ENCODE measurements at places on chromosomes 5 and 9. TPM values are rescaled to one million over a fixed set of nuclear protein-coding genes. Genes with fewer than 3 reads are reported as not detected.
A peak's percentile ranks its signal among the peaks of the same experiment; 100 is the strongest.

DNA sequence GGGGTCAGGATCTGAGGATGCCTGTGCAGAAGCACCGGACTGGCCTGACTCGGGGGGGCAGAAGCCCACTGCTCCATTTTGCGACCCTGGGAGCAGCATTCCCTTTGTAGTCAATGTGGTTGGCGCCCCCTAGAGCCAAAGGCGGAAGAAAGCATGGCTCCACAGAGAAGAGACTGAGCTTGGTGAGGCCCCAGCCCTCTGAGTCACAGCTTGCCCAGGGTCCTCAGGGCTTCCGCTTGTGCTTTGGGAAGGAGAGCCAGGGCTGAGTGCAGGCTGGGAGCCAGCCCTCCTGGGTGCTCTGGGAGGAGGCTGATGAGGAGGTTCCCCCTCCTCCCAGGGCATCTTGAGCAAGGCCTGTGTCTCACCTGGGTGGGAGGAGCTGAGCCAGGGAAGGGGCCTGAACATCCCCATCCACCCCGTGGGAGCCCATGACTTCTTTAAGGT, 5.5 kb upstream of the AQP3 start:
- peak; percentile 85 for DNase-seq
- H3K4me3 ChIP-seq: no peak overlapping the region
- peaks cover 12% of the 10 kb centered on the region for H3K4me1 ChIP-seq
- no peak overlapping the region for H3K27ac ChIP-seq
- H3K36me3 ChIP-seq: no peaks in the 10 kb centered on the region

GRCh38 chr9:72904267-72905093, 48.4 kb downstream of the ALDH1A1 start:
- H3K36me3 ChIP-seq: peaks cover 39% of the 10 kb centered on the region
- no peak for DNase-seq
- H3K4me1 ChIP-seq: no peaks in the 10 kb centered on the region
- H3K27me3 ChIP-seq: no peaks in the 10 kb centered on the region
- no peak overlapping the region for H3K4me3 ChIP-seq

DNA sequence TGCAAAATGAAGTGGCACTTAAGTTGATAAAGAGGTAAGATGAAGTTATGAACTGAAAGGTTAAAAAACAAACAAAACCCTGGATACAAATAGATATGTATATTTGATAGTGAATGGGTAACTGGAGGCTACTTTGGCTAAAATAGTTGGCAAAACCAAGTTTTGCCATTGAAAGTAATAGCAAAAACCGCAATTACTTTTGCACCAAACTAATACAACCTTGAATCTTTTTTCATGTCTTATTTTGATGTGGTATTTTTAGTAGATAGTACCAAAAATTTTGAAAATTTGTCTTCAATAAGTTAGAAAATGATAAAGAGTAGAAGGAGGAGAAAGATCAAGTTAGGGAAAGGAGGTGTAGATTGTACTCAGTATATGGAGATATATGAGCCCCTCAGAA, 47.9 kb upstream of the PLCXD3 start:
- H3K36me3 ChIP-seq: no peaks in the 10 kb centered on the region
- no peaks in the 10 kb centered on the region for H3K4me1 ChIP-seq
- H3K27me3 ChIP-seq: no peaks in the 10 kb centered on the region
- no peak overlapping the region for H3K4me3 ChIP-seq
- DNase-seq: no peak

DNA sequence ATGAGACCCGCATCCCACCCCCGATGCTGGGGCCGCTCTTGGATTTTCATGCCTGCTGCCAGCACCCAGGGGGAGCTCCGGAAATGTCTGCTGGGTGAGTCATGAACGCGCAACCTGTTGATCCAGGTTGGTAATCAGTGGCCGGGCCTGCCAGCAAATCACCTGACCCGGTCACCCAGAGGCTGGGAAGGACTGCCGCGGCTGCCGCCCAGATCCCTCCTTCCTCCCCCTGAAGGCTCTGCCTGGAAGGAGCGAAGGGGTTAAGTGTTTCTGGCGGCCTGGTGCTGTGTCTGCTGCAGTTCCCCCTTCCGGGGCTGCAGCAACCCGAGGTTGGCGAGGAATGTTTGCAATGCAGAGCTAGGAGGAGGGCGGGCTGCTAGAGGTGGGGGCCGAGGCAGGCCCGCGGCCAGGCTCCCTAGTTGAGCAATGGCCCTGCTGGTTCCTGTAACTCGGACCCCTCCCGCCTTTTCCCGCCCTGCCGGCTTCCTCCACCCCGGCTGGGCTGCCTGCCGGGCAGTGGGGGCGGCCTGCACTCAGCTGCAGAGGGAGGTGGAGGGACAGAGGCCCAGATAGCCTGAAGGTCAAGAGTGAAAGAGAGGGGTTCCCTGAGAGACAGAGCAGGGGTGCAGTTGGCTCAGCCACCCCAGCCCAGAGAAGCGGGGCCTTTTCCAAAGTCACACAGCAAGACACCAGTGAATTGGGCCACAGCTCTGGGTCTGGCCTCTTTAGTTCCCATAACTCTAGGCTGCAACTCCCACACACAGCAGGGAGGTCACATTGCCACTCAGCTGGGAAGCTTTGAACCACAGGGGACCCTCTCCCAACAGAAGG, 156.3 kb upstream of the IER5L start:
- peaks cover 66% of the 10 kb centered on the region for H3K4me1 ChIP-seq
- peak overlapping the region; percentile 89 for H3K27ac ChIP-seq
- DNase-seq: peak; percentile 95
- H3K27me3 ChIP-seq: no peaks in the 10 kb centered on the region
- no peaks in the 10 kb centered on the region for H3K36me3 ChIP-seq

GRCh38 chr5:164013077-164013670, 507.8 kb downstream of the MAT2B start:
- no peaks in the 10 kb centered on the region for H3K27me3 ChIP-seq
- DNase-seq: peak; percentile 90
- no peaks in the 10 kb centered on the region for H3K36me3 ChIP-seq
- H3K27ac ChIP-seq: no peak overlapping the region
- no peaks in the 10 kb centered on the region for H3K4me1 ChIP-seq

GRCh38 chr5:173329491-173330337, 1.5 kb upstream of the STC2 start:
- peaks cover 81% of the 10 kb centered on the region for H3K27me3 ChIP-seq
- H3K4me3 ChIP-seq: peak overlapping the region; percentile 50
- no peaks in the 10 kb centered on the region for H3K36me3 ChIP-seq
- peak; percentile 60 for DNase-seq
- no peak overlapping the region for H3K27ac ChIP-seq

GRCh38 chr5:65264420-65264819, 217.3 kb downstream of the ADAMTS6 start:
- H3K36me3 ChIP-seq: no peaks in the 10 kb centered on the region
- no peaks in the 10 kb centered on the region for H3K27me3 ChIP-seq
- H3K4me1 ChIP-seq: no peaks in the 10 kb centered on the region
- no peak overlapping the region for H3K4me3 ChIP-seq
- H3K27ac ChIP-seq: no peak overlapping the region

- no peak overlapping the region for H3K27ac ChIP-seq
- no peak overlapping the region for H3K4me3 ChIP-seq
- no peak for DNase-seq
- H3K4me1 ChIP-seq: no peaks in the 10 kb centered on the region
These were observed 91.3 kb downstream of the CAMSAP1 start for GRCh38 chr9:135815830-135816650.

DNA sequence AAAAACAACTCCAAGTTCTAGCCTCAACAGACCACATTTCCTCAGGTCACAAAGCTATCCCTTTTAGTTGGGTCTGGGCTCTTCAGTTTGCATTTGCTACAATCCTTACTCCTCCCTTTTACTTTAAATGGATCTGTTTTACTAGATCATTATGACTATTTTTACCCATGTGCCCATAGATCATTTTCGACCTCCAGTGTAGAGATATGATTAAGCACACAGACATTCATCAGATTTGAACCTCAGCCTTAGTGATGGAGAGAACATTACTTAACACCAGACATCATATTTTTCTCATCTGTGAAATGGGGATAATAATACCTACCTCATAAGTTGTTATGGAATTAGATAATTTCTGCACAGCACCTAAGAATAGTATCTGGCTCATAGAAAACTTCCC, 141.9 kb downstream of the NPR3 start:
- no peak overlapping the region for H3K4me3 ChIP-seq
- DNase-seq: no peak
- H3K27me3 ChIP-seq: no peaks in the 10 kb centered on the region
- H3K4me1 ChIP-seq: no peaks in the 10 kb centered on the region
- no peaks in the 10 kb centered on the region for H3K36me3 ChIP-seq

DNA sequence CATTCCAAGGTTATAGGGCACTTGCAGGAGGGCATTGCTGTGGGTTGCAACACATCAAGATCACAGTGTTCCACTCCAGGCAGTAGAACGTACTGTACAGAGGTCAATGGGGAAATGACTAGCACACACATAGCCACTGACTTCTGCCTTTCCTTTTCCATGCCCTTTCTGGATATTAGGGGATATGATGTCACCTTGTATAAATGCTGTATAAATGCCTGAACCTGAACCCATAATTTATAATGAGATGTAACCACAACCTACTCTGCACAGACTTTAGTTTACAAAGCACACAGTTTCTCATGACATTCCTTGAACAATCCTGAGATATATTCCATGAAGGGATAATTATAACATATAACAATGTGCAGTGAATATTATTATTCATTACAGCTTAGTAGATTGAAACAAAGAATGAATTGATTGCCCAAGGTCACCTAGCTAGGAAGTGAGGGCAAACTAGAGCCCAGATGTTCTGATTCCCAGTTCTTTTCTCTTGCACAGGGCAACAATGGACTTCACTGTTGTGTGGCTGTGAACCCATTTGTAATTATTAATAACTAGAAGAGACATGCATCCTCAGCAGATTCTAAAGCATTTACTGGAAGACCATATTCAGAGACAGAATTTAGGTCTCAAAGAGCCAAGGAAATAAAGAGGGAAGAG, 5.6 kb upstream of the ABLIM3 start:
- H3K27ac ChIP-seq: no peak overlapping the region
- no peak for DNase-seq
- no peaks in the 10 kb centered on the region for H3K27me3 ChIP-seq

GRCh38 chr9:129962889-129963703, 79.9 kb downstream of the FNBP1 start:
- peak overlapping the region; percentile 89 for H3K27ac ChIP-seq
- H3K36me3 ChIP-seq: peaks cover 21% of the 10 kb centered on the region
- DNase-seq: peak; percentile 55
- H3K27me3 ChIP-seq: no peaks in the 10 kb centered on the region

DNA sequence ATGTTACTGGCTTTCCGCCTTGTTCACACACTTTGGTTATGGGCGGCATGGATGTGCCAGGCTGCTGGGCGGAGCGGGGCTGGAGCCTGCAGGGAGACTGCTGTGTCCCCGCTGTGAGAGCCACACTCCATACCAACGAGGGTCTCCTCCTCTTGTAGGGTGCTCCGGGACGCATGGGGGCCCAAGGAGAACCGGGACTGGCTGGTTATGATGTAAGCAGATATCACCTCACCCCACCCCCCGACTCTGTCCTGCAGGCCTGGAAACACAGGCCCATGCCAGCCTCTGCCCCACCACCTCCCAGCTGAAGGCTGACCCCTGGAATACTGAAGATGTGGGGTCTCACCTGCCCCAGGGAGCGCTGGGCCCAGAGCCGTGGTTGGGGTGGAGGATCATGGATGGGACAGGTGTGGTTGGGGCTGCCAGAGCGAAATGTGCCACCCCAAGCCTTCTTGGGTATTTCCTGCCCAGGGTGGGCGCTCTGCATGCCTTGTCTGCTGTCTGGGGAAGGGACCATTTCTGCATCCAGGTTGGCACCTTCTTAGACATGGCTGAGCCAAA, 39.3 kb upstream of the ORM1 start:
- H3K27me3 ChIP-seq: no peaks in the 10 kb centered on the region
- no peak for DNase-seq
- no peaks in the 10 kb centered on the region for H3K4me1 ChIP-seq
- H3K36me3 ChIP-seq: peaks cover 7% of the 10 kb centered on the region
- H3K27ac ChIP-seq: no peak overlapping the region
- no peak overlapping the region for H3K4me3 ChIP-seq

DNA sequence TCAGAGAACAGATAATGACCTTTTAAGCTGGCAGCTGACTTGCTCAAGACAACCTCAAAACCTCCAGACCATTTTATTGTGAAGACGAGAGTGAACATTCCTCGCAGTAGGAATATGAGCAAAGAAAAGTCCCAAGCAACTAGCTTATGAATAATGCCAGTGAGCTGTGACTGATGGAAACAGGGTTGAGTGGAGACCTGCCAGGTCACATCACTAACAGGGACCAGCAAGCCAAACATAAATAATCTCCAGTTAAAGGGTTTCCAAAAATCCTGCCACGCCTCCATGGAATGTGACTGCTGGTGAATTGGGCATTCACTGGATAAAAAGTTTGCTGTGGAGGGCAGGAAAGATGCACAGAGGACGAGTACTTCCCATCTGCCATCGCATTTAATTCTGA, 185.4 kb downstream of the CRB2 start:
- no peaks in the 10 kb centered on the region for H3K4me1 ChIP-seq
- no peaks in the 10 kb centered on the region for H3K27me3 ChIP-seq
- no peak overlapping the region for H3K27ac ChIP-seq
- DNase-seq: no peak
- no peak overlapping the region for H3K4me3 ChIP-seq
- no peaks in the 10 kb centered on the region for H3K36me3 ChIP-seq

DNA sequence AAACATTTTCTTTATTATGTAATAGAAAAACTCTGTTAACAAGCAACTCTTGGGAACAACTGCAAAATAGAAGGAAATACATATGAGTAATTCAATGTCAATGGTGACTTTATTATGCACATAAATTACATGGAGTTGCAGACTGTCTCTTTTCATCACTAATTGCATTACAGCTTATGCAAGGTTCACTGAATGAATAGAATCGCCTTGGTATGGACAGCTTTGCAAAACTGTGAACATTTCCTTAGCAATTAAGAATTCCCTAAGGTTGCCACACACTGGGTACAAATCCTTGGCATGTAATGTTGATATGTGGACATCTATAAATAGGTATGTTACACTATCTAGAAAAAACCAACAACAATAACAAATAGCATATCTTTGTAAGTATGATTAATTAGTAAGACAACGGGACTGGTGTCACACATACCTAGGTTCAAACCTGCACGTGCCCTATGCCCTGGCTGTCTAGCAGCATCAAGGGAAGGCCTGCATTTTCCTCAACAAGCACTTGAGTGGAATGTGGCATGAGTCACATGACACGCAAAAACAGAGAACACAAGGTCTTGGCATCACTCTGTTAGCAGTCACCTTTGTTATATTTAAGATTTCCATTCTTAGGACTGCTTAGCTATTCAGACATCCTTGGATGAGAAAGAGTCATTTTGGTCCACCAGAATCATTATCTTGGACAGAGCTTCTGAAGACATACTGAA, 263.9 kb downstream of the CTNND2 start:
- DNase-seq: no peak
- H3K4me1 ChIP-seq: no peaks in the 10 kb centered on the region
- H3K4me3 ChIP-seq: no peak overlapping the region
- no peak overlapping the region for H3K27ac ChIP-seq
- no peaks in the 10 kb centered on the region for H3K36me3 ChIP-seq

GRCh38 chr9:88835038-88835466, 156.2 kb upstream of the S1PR3 start:
- H3K27ac ChIP-seq: no peak overlapping the region
- H3K36me3 ChIP-seq: no peaks in the 10 kb centered on the region
- H3K4me3 ChIP-seq: no peak overlapping the region
- no peaks in the 10 kb centered on the region for H3K4me1 ChIP-seq

SHISAL2B gene
- total RNA-seq: not detected

TUSC1 gene
- total RNA-seq: 143 TPM

GDF9 gene
- total RNA-seq: not detected

GDNF gene
- total RNA-seq: 0.29 TPM

FOXD4 gene
- not detected for total RNA-seq

ATOSB gene
- total RNA-seq: 63.0 TPM

SLC1A3 gene
- total RNA-seq: 2.7 TPM

TYRP1 gene
- total RNA-seq: 2.9 TPM

NEUROG1 gene
- not detected for total RNA-seq

UNC5A gene
- total RNA-seq: 0.55 TPM

SLC34A3 gene
- not detected for total RNA-seq

PCDHB9 gene
- total RNA-seq: 0.14 TPM

SWI5 gene
- total RNA-seq: not detected
